ENCODE measurements at places on chromosomes 7 and 10. TPM values are rescaled to one million over a fixed set of nuclear protein-coding genes. Genes with fewer than 3 reads are reported as not detected.

The NEUROD6 gene
- not detected for total RNA-seq

The SLC16A9 gene
- total RNA-seq = 2.7 TPM

The CPXM2 gene
- total RNA-seq = 0.48 TPM

The METTL27 gene
- not detected for total RNA-seq

The AOAH gene
- not detected for total RNA-seq

The INHBA gene
- 21.9 TPM for total RNA-seq

The CNTNAP2 gene
- total RNA-seq = 0.43 TPM

The SMKR1 gene
- total RNA-seq = 0.24 TPM

The MPP7 gene
- total RNA-seq = 23.7 TPM

The PRSS37 gene
- not detected for total RNA-seq

The DNAH11 gene
- total RNA-seq = 3.0 TPM

The OR2A12 gene
- total RNA-seq = not detected

The EXOC6 gene
- total RNA-seq = 63.9 TPM

The PDE6C gene
- not detected for total RNA-seq

The TLL2 gene
- total RNA-seq = 0.85 TPM

The CYP17A1 gene
- total RNA-seq = not detected

The FAM25C gene
- total RNA-seq = not detected

The NYAP1 gene
- total RNA-seq = 1.4 TPM

The TMEM72 gene
- total RNA-seq = not detected

The ACHE gene
- total RNA-seq = 0.24 TPM

The PTPN20 gene
- total RNA-seq = 1.1 TPM

The INSYN2A gene
- under 0.01 TPM for total RNA-seq

The H2BK1 gene
- not detected for total RNA-seq

The NDUFB2 gene
- total RNA-seq = 88.2 TPM

The FRMPD2 gene
- 1.7 TPM for total RNA-seq

The CASP2 gene
- 15.7 TPM for total RNA-seq

The SLC16A12 gene
- total RNA-seq = 3.6 TPM

The UFSP1 gene
- 8.3 TPM for total RNA-seq

The SCART1 gene
- total RNA-seq = 1.4 TPM

The FBXO24 gene
- not detected for total RNA-seq

The LDB3 gene
- total RNA-seq = not detected

The IGF2BP3 gene
- 7.5 TPM for total RNA-seq

The VSIR gene
- total RNA-seq = 10.0 TPM

The MCM10 gene
- total RNA-seq = 3.9 TPM

The AS3MT gene
- total RNA-seq = 4.9 TPM

The ANKMY2 gene
- 8.0 TPM for total RNA-seq

The RBP3 gene
- not detected for total RNA-seq

The OPTN gene
- 104 TPM for total RNA-seq

The RET gene
- 1.2 TPM for total RNA-seq

The CDC14C gene
- not detected for total RNA-seq

The SPDYE9 gene
- total RNA-seq = not detected

The PARG gene
- total RNA-seq = 43.9 TPM

The ZNF488 gene
- total RNA-seq = 1.1 TPM

The C10orf71 gene
- not detected for total RNA-seq

The ENKUR gene
- total RNA-seq = under 0.01 TPM

The CLRN3 gene
- total RNA-seq = not detected

The PARD3 gene
- 105 TPM for total RNA-seq

The NODAL gene
- total RNA-seq = not detected

The GNGT1 gene
- not detected for total RNA-seq

The TMEM270 gene
- total RNA-seq = not detected

The ZNF775 gene
- 3.8 TPM for total RNA-seq

The TMEM236 gene
- total RNA-seq = not detected

The CH25H gene
- total RNA-seq = not detected

The EIF3A gene
- total RNA-seq = 178 TPM

The TMEM196 gene
- total RNA-seq = not detected

The CDHR3 gene
- 0.48 TPM for total RNA-seq

The VAX1 gene
- total RNA-seq = not detected

The EPHB6 gene
- 0.72 TPM for total RNA-seq
